Brain microvascular endothelial cell (primary cell): ENCODE measurements at places on chromosomes 5 and 9.

- no peak for DNase-seq
Measured at GRCh38 chr9:101716629-101717028, 21.8 kb downstream of the GRIN3A start.

DNA sequence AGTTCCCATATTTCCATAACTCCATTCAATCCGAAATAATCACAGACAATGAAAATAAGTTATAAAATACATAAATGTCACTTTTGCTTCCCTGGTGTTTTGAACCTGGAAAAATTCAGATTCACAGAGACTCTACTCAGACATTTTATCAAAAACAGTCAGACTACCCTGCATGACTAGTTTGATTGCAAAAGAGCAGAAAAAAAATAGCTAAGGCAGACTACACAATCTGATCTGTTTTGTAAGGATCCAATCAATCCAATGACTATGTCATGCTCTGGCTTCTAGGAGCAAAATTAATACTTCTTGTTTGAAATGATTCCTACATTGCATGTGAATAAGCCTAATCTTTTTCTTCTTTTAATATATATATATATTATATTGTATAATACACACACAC, 1262.6 kb downstream of the EFNA5 start:
- no peak for DNase-seq

DNA sequence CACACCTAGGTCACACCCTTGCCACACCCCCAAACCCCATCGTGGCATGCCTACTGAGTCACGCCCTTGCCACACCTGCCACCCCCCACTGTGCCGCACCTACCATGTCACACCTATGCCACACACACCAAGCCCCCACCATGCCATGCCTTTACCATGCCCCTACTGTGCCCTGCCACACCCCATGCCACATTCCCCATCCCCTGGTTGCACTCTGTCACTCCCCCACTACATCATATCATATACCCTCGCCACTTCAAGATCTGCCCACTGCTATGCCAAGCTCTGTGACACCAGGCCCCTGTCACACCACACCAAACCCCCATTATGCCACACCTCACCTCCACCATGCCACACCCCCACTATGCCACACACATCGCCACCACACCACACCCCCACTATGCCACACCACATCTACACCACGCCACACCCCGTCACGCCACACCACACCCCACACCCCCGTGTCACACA, 101.2 kb downstream of the OLFM1 start:
- DNase-seq: no peak

DNA sequence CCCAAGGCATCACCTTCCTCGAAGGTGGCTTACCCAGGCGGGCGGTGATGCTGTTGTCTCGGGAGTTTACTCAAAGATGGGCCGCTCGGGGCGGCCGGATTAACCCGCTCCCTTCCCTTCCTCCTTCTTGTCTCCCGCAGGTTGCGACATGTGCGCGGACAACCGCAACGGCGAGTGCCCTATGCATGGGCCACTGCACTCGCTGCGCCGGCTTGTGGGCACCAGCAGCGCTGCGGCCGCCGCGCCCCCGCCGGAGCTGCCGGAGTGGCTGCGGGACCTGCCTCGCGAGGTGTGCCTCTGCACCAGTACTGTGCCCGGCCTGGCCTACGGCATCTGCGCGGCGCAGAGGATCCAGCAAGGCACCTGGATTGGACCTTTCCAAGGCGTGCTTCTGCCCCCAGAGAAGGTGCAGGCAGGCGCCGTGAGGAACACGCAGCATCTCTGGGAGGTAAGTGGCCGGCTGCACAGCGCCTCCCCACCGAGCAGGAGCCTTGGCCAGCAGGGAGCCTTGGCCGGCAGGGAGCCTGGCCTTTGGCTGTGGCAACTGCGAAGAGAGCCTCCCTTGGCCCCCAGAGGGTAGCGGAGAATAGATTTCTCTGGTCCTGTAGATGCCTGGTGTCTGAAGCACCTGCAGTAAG, 10.6 kb downstream of the PRDM6 start:
- DNase-seq: no peak

GRCh38 chr5:143406408-143406807, 2.9 kb upstream of the NR3C1 start:
- DNase-seq: no peak

- DNase-seq: no peak
Measured at GRCh38 chr5:87229780-87230179, 37.9 kb upstream of the RASA1 start.

DNA sequence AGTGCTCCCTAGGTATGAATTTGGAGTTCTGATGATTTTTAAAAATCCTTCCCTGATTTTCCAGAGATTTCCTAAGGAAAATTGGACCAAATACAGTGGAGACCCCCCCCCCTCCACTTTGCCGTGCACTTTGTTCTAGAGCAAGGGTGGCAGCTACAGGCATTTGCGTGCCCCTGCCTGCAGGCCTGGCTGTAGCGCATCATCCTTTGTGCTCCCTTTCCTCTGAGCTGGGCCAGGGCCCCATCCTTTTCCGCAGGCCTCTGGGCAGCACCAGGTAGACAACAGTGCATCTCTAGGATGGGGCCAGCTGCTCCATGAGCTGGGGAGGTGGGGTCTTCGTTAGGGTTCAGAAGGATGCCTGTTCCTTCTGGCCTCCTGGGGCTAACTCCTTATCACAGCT, 39.6 kb downstream of the TRIO start:
- DNase-seq: no peak

GRCh38 chr5:157285310-157286035, 19.6 kb downstream of the CYFIP2 start:
- no peak for DNase-seq

DNA sequence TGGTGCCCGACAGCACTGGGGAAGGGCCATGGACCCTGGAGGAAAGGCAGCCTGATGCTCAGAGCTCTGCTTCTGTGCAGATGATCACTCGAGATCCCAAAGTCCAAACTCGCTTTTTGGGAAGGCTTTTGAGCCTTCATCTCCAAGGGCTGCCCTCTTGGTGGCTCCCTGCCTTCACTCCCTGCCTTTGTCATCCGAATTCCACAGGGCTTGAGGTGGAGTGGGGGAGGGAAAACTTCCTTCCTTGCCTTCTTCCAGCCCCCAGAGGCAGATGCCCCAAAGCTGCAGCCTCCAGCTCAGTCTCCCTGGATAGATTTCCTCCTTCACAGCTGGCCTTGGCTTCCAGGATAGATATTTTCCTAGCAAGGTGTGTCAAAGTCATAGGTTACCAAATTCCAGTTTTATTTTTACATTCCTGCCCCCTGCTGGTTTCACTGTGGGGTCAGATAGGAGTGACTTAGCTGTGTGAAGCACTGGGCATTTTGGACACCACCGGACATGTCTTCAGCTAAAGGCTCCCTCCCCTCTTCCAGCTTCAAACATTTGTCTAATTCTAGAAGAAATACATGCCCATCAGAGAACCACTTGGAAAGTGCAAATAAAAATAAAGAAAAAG, 268.2 kb downstream of the HSPA4 start:
- no peak for DNase-seq

- DNase-seq: no peak
Measured at GRCh38 chr9:94829380-94830070, 103.0 kb downstream of the AOPEP start.

- DNase-seq: peak; percentile 50
Measured at GRCh38 chr9:18438300-18438925, 35.5 kb upstream of the ADAMTSL1 start.

GRCh38 chr5:80453366-80453765, 34.5 kb upstream of the FAM151B start:
- no peak for DNase-seq

- DNase-seq: no peak
Measured at GRCh38 chr9:124024107-124024506, 12.5 kb downstream of the LHX2 start.

DNA sequence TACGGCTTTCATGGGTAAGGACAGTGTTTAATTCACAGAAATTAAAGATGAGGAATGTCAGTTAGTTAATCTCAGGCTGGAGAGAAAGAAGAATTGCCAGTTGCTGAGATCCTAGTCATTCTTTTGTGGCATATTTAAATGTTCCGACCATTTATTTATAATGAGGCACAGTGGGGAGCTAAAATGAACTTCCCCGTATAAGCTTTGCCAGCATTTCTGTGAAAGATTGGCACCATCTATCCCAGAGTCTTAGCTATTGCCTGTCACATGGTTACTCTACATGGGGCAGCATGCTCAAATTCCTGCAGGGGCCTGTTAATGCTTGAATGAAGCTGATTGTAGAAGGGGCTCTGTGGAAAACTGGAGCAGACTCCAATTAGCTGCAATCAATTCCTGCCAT, 314.1 kb downstream of the PRELID2 start:
- no peak for DNase-seq

- DNase-seq: no peak
Measured at GRCh38 chr9:77744841-77745430, 96.8 kb upstream of the GNA14 start.

- no peak for DNase-seq
Measured at GRCh38 chr5:80632700-80633099, 21.8 kb upstream of the MSH3 start.

- peak; percentile 44 for DNase-seq
Measured at GRCh38 chr9:110579034-110579861, at the start of gene SVEP1. SVEP1 (minus strand) TSS chr9:110579741; CDS start chr9:110579543, 198 bp downstream.

- DNase-seq: no peak
Measured at GRCh38 chr5:126122942-126123341, 300.3 kb upstream of the GRAMD2B start.

GRCh38 chr5:127326976-127327755, 36.6 kb downstream of the MEGF10 start:
- no peak for DNase-seq

DNA sequence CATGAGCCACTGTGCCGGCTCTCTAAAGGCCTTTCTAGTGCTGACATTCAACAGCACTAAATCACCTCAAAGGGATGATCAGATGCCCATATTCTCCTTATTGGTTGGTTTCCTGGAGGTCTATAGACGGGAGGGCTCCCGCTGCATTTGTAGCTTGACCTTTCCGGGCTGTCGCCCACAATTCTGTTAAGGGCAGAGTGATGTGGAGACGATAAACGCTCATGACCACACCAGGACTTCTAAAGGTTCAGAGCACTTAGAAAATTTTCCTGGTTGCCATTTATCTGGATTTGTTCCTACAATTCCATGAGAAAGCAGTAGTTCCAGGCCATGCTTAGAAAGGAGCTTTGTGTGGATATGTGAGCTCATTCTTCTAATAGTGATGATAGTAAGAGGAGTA, 170.3 kb downstream of the SLC12A2 start:
- DNase-seq: no peak

GRCh38 chr9:105535920-105536668, 21.8 kb upstream of the FKTN start:
- DNase-seq: no peak

- no peak for DNase-seq
Measured at GRCh38 chr5:129135633-129136032, 41.1 kb downstream of the ISOC1 start.

DNA sequence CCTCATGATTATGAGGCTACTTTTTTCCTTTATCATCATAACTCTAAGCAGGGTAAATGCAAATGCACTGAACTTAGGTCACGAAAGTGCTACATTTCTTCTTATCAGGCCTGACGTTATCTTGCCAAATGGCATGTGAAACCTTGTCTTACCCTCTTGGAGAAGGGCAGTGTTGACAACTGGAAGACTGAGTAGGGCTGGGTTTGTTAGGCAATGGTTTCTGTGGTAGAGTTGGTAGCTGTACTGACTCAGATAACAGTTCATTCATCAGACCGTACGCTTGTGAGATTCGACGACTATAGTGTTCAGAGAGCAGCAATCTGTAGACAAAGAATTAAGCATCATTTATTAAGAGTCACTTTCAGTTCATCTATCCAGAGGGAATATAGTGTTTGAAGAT, 127.7 kb downstream of the CPLANE1 start:
- no peak for DNase-seq
